ENCODE measurements at places on chromosomes 6 and 20.

- DNase-seq, result no peak
Measured at GRCh38 chr6:100134703-100135102, 140.7 kb upstream of the MCHR2 start.

DNA sequence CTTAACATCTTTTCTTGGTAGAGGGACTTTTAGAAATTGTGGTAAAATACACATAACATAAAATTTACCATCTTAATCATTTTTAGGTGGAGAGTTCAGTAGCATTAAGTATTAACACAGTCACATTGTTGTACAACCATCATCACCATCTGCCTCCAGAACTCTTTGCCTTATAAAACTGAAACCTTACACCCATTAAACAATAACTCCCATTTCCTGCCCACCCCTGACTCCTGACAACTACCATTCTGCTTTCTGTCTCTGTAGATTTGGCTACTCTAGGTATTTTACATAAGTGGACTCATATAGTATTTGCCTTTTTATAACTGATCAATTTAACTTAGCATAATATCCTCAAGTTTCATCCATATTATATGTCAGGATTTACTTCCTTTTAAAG is 88.7 kb downstream of the ZHX3 start:
- no peak for DNase-seq

DNA sequence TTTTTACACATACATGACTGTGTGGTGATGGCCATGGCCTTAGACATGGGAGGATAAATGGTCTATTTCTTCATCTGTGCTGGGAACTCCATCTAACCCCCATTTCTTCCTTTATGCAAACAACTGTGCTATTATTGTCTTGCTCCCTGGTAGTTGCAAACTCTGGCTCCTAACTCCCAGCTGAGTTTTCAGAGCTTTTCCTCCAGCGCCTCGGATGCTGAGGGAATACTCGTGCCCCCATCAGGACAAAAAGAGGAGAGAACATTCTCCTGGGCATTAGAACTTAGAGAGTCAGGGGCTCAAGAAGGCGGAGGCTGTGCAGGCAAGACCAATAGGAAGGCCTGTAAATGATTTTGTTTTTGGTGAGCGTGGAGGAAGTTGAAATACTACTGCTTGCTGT is 2.1 kb downstream of the DAAM2 start:
- DNase-seq, result no peak

- DNase-seq, result no peak
Measured at GRCh38 chr6:117559299-117559698, 43.0 kb downstream of the GOPC start.

- DNase-seq, result no peak
Measured at GRCh38 chr20:57459897-57460296, 65.0 kb downstream of the CTCFL start.

DNA sequence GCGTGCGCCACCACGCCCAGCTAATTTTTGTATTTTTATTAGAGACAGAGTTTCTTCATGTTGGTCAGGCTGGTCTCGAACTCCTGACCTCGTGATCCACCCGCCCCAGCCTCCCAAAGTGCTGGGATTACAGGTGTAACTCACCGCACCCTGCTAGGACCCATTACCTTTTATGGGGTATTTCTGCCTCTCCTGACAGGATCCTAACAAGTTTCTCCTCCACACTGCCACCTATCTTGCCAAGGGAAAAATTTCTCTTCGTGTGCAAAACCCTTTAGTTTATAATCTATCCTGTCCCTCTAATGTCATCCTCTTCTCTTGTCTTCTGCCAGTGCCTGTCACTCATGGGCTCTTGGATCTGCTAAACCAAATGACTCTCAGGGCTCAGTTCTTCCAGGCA is 1.9 kb downstream of the STMND1 start:
- no peak for DNase-seq

- DNase-seq, result no peak
Measured at GRCh38 chr6:146813554-146813953, 214.8 kb downstream of the ADGB start.

DNA sequence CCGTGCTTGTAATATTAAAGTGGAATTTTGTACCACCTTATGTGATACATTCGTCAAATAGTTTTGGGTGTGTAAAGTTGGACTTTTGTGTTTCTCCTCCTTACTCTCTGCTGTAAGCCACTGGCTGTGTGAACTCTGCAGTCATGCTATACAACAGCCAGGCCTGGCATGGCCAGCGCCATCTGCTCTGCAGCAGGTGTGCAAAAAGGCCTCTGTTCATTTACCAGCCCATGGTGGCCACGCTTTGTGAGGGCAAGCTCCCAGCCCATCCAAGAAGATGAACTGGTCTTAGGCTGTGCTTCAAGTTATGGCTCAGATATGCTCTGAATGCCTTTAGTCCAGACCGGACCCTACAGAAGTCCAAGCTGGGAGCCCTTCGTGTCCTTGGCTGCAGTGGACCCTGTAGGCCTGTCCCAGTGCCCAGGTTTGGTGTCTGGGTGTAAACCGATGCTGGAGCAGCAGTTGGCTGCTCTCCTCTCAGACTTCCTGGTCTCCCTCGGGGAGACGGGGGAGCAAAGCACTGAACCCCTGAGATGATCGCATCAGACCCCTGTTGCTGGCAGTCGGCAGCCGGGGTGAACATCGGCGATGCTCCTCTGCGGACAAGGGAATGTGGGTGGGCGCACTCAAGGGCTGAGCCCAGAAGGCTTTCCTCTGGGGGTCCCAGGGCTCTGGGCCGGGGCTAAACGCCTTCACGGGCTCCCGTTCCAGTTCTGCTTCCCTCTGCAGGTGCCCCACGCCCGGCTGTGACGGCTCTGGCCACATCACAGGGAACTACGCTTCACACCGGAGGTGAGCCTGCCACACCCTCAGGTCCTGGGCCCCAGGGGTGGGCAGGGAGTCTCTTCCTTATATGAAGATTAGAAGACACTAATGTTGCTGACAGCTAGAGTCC is 28.6 kb upstream of the PCMTD2 start:
- no peak for DNase-seq

DNA sequence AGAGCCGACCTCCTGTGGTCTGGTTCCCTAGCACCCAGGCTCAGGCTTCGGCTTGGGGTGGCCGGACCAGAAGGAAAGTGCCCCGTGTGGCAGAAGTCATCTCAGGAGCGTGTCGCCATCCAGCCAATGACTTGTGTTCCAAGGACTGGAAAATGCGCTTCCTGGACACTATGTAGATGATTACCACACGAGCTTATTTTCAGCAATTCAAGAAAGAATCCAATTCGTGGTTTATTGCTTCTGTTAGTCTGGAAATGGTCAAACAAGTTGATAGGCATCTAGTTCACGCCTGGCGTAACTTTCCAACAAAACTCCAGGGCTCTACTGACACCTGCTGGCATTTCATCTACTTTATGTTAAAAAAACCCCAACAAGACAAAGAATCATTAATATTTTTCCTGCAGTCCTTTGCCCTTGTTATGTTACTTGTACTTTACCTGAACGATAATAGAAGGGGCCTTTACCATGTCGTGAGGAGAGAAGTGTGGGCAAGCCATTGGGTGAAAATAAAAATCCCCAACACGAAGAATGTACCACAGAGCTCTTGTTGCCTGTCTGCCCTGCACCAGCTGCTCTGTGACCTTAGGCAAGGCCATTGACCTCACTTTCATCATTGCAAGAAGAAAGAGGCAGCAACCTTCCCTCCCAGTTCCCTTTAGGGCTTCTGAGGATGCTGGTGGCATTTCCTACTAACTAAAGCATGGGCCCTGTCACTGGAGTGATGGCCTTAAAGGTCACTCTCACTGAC is 154.7 kb upstream of the LAMP5 start:
- DNase-seq, result peak; percentile 14

- no peak for DNase-seq
Measured at GRCh38 chr6:11366934-11367637, 134.6 kb upstream of the NEDD9 start.

- DNase-seq, result no peak
Measured at GRCh38 chr20:48621376-48622078, 206.3 kb downstream of the PREX1 start.

DNA sequence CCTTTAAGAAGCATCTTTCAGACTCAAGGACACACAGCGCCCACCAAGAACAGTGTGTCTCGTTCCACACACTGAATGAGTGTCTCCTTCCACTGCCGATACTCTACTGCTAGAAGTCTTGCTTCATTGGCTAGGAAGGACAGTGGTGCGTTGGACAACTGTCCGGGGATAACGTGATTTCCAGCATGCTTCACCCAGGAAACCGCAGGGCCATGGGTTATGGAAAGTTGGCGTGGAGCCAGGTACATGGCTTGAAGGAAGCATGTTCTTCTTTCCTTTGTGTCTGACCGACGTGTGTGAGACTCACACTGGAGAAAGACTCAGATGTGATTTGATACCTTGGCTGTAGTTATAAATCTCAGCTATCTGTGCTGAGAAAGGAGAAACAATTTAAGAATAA is 73.2 kb downstream of the SMOC2 start:
- no peak for DNase-seq

- DNase-seq, result no peak
Measured at GRCh38 chr6:18070486-18070885, 52.0 kb downstream of the NHLRC1 start.

DNA sequence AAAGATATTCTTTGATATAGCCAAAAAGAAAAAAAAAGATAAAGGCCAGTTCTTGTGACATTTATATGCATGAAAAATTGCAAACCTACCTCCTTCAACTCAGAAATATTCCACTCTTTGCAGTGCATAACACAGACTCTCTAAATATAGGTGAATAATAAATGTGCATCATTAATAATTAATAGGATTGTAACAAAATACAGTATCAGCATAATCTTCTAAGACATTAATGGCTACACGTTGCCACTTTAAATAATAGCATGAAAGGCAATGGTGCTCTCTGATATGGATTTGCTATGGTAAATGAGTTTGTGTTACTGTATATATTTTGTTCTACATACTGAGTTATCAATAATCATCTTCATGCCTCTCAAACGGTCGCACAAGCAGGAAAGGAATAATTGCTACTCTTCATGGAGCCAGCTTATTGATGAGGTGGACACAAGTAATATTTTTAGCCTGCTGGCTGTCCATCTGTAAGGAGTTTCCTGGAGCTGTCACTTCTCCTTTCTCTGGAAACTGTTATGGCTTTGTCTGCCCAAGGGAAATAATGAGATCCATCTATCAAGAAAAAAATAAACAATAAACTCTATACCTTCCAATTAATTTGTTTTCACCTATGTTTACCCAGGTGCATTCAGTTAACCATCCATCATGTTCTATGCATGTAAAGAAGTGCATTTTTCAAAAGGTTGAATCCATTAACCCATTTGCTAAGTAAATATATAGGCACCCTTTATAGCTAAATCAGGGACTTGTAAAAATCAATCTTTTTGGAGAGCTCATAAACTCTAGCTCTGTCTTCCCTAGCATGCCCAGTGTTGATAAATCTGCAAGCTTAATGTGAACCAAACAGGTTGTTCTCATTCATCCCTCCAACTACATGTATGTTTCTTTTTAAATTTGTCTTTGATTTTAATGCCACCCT is 253.0 kb downstream of the NKAIN2 start:
- DNase-seq, result no peak

- no peak for DNase-seq
Measured at GRCh38 chr6:103140308-103141027, 1719.3 kb downstream of the HACE1 start.

- DNase-seq, result no peak
Measured at GRCh38 chr6:122339661-122340060, 59.8 kb upstream of the HSF2 start.

DNA sequence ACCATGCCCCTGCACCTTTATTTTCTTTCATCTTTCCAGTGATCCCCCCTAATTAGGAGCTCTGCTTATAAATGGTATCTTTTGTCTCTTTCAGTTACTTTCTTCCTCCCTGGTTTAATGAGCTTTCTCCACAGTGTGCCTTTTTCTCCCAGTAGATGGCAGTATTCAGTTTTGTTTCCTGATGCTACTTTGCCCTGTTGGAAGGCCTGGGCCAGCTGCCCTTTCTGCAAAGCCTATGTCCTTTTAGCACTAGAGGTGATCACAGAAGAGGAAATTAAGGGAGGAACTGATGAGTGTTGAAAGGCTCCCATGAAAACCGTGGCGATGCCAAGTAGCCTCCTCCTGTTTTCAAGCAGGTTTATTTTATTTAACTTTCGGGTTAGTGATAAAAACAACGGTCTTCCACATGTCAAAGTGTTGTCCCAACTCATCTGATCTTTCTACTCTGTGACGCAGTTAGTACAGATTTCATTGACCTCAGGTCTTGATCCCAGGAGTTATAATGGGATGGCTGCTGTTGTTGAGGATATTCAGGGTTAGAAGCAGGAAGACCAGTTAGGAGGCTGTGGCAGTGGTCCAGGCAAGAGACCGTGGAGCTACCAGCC is 184.2 kb upstream of the BMP2 start:
- DNase-seq, result peak; percentile 11

- no peak for DNase-seq
Measured at GRCh38 chr20:35695245-35695749, 3.9 kb downstream of the NFS1 start.

DNA sequence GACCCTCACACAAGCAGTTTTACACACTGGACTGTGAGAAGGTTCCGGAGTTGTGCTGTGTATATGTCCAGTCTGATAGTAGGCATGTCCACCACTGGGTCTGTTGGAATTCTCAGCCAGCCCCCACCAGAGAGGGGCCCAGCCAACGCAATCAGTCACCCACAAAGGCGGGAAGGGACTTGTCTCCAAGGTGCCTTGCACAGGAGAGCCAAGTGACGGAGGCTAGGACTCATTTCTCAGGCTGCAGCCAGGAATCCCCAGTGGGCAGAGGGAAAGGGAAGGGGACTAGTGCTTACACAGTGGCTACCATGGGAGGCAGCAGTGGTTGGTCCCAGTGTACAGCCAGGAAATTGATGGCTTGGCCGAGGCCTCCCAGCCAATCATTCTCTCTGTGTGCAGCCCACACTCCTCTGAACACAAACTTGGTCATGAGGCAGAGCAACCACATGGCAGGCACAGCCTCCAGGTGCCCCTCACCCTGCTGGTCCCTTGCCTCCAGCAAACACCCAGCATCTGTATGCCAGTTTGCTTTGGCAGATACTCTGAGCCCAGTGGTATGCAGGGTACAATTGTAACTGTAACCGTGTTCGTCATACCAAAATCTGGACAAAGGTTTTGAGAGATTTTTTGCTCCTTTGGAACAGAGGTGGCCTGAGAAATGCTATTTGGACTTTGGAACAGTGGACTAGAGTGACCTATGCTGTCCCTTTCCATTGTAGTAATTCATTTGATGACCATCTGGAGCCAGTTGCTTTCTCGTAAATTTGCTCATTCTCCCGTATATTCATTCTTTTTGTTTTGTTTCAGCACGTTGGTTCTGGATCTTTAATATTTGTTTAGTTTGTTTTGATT is 72.9 kb upstream of the MYL9 start:
- no peak for DNase-seq

- DNase-seq, result no peak
Measured at GRCh38 chr6:83594941-83595340, 82.6 kb downstream of the PRSS35 start.

- DNase-seq, result no peak
Measured at GRCh38 chr6:160765412-160765811, 63.4 kb downstream of the PLG start.

GRCh38 chr6:81515562-81516453 is 236.7 kb downstream of the TENT5A start:
- DNase-seq, result no peak

GRCh38 chr6:112821476-112821875 is 474.3 kb downstream of the RFPL4B start:
- DNase-seq, result no peak

GRCh38 chr6:6557886-6558285 is 30.6 kb upstream of the LY86 start:
- DNase-seq, result no peak
